ENCODE measurements at places on chromosomes 2 and 18.

DNA sequence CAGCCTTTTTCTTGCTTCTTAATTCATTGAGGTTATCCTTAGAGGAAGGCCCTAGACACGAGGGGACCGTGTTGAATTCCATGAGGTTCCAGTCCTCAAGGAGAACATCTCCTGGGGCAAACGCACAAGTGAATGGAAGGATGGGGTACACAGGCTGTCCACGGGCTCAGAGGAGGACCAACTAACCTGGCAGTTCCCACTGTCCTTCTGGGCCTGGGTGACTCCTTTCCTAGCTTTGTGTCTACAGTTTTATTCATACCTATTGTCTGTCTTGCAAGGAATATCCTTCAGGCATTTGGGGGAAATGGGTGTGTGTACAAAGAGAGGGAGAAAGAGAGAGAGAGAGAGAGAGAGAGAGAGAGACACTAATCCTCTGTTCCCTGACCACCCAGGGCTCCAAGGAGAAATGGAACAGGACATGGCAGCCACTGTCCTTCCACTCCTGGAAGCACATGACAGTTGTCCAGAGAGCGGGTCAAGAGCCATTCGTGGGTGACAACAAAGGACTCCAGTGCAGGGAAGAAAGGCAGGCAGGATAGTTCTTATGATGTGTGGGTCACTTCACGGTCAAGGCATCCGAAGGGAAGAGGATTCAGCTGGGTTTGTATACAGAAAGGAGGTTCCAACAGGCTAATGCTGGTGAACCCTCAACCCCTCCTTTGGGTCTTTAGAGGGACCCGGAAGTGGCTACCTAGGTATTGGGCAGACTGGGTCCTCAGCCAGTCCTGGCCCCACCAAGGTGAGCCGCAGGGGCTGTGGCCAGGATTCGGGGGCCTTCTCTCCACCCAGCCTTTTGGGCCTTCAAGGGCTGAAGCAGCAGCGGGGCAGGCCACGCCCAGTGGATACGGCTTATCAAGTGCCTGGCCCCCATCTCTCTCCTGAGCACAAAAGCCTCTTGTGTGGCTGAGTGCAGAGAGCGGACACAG is 150.6 kb downstream of the MYCN start:
- DNase-seq = no peak

GRCh38 chr18:74832999-74833398 is 235.3 kb downstream of the ZNF407 start:
- no peak for DNase-seq

DNA sequence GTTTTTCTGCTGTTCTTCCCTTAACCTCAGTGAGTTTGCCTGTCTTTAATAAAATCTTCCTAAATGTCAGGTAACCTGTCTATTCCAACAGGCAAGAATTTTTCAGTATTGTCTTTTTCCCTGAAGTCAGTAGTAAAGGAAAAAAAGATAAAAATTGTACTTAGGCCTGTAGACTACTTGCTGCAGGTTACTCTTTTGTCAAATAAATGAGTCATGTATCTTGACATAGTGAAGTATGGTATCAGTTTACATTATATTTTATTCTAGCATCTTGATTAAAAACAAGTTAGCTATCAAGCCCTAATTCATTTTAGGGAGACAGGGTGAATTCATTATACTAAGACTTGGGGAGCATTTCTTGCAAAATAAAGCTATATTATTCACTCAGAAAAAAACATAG is 59.8 kb downstream of the ITGA4 start:
- no peak for DNase-seq

- DNase-seq = no peak
These were observed 66.0 kb downstream of the ARL4C start for GRCh38 chr2:234430871-234431270.

GRCh38 chr2:6421138-6421730 is 444.5 kb downstream of the CMPK2 start:
- DNase-seq = no peak

DNA sequence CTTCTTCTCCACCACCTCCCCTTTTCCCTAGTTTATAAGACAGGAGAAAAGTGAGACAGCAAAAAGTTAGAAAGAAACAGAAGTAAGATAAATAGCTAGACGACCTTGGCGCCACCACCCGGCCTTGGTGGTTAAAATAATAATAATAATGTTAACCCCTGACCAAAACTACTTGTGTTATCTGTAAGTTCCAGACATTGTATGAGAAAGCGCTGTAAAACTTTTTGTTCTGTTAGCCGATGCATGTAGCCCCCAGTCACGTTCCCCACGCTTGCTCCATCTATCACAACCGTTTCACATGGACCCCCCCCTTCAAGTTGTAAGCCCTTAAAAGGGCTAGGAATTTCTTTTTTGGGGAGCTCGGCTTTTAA is 1.5 kb upstream of the BUB1 start:
- DNase-seq = no peak

- DNase-seq = no peak
These were observed 17.2 kb downstream of the GKN2 start for GRCh38 chr2:68935471-68935870.

DNA sequence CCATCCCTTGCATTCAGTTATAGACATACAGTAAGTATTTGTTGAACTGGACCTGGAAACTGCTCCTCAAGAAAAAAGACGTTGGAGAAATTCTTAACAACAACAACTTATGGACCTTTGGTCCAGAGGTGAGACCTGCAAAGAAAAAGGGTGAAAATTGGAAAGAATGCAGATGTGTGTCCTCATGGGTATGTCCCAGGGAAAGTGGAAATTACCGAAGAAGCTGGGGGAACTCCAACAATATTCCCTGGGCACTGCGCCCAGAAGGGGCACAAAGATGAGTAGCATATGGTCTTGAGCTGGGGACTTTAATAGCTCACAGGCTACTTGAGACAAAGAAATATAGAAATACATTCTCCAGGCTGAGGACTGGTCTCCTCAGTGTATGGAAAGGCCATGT is 35.5 kb upstream of the YWHAQ start:
- DNase-seq = no peak

All from stimulated activated CD4-positive, alpha-beta T cell treated with anti-CD3 and anti-CD28 coated beads, Interleukin-1b, Interleukin-23, amount 100 ng/mL, for 24 hours (primary cell).